ENCODE measurements at places on chromosomes 5 and 9.

DNA sequence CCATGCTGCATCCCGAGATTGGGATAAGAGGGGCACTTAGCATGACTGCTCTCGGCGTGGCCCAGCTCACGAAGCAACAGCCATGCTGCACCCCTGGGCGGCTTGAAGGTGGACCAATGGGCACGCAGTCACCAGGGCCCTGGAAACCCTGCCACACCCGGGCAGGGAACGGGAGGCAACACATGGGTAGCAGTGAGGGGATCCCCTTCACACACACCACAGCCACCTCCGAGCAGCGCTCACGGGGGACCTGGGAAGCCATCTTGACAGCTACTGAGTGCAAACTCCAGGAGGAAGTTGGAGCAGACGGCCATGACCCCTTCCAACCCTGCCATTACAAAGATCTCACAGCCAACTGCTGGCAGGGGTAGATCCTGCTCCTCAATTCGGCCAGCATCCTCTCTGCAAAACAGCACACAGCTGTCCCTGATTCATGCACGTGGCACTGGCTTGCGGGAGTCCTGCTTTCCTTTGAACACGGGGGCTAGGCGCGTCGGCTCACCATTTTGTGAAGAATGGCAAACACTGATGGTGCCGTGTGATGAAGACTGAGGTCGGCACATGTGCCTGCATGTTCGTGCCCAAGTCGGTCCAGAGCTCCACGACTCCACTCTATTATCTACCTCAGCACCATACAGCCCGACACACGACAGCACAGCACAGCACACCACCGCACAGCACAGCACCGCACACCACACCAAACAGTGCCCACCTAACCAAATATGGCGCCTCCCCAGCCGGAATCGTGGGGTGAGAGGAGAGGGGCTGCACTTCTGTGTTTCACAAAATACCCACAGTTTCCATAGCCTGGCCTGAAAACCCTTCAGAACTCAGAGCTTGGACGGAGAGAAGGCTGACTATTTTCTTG is 5.0 kb downstream of the UBAC1 start:
- no peak for DNase-seq

GRCh38 chr5:81754621-81755020 is 3.7 kb upstream of the SSBP2 start:
- DNase-seq, result no peak

DNA sequence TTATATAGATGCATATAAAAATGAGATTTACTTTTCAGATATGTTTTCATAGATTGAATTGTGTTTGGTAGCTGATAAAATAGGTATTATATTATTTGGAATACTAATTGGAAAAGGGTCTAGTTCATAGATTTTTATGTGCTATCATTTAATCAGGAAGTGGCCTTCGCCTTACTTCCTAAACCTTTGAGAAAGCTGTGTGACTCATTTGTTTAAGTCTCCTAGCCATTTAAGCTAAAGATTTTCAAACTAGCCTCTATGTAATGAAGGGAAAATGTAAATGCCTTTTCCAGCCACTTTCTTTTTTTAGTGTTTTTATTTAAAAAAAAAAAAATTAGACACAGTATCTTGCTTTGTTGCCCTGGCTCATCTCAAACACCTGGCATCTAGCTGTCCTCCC is 97.5 kb downstream of the DMXL1 start:
- no peak for DNase-seq

GRCh38 chr9:136024696-136025316 is 63.6 kb upstream of the UBAC1 start:
- no peak for DNase-seq

DNA sequence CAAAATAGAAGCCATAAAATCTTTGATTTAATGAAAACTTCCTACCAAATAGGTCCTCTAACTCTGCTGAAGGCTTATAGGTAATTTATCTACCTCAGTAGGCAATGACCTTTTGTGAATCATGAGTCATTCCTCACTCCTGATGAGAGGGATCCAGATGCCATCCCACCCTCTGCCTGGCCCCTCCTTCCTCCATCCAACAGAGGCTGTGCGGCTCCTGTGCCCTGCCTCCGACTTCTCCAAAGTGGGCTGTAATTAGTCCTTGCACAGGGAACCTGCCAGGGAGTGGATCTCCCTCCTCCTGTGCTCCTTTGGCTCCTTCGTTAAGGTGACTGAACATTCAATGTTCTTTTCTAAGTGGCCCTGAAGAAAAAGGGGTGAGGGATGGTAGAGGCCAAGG is 213.9 kb upstream of the TBCA start:
- no peak for DNase-seq

DNA sequence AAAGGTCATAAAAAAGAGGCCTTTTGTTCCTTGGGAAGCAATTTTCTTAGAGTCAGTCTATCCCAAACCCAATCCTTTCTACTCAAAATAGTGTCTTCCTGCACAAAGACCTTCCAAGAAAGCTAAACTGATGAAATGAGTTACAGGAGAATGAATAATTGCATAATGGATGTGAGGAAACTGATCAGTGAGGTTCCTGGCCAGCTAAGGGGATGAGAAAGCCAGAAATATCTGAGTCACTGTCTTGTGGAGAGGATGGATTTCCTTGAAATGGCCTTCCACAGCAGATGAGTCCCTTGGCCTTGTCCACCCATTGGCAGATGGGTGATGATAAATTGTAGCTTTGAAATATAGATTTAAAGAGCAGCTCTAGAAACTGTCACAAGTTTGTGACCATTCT is 756.1 kb downstream of the DNAH5 start:
- DNase-seq, result no peak

GRCh38 chr5:73253047-73253660 is 80.2 kb downstream of the TMEM174 start:
- no peak for DNase-seq

- DNase-seq, result no peak
Observed at GRCh38 chr9:98215821-98216220, 23.4 kb upstream of the CORO2A start.

All from activated CD8-positive, alpha-beta memory T cell treated with anti-CD3 and anti-CD28 coated beads for 48 hours (primary cell).